ENCODE measurements at places on chromosomes 3 and 15. TPM values are rescaled to one million over a fixed set of nuclear protein-coding genes. Genes with fewer than 3 reads are reported as not detected.
A peak's percentile ranks its signal among the peaks of the same experiment; 100 is the strongest.

MGA gene
- total RNA-seq, result 26.6 TPM

SATB1 gene
- 17.5 TPM for total RNA-seq

ARIH1 gene
- 57.4 TPM for total RNA-seq

ZNF662 gene
- 1.4 TPM for total RNA-seq

PLCB2 gene
- total RNA-seq, result 7.1 TPM

UPK1B gene
- total RNA-seq, result not detected

MYO1E gene
- total RNA-seq, result 117 TPM

SLC28A1 gene
- total RNA-seq, result not detected

ADAMTS9 gene
- 58.3 TPM for total RNA-seq

ISG20 gene
- 8.0 TPM for total RNA-seq

CHRNA3 gene
- total RNA-seq, result not detected

ANKRD63 gene
- total RNA-seq, result not detected

DNA sequence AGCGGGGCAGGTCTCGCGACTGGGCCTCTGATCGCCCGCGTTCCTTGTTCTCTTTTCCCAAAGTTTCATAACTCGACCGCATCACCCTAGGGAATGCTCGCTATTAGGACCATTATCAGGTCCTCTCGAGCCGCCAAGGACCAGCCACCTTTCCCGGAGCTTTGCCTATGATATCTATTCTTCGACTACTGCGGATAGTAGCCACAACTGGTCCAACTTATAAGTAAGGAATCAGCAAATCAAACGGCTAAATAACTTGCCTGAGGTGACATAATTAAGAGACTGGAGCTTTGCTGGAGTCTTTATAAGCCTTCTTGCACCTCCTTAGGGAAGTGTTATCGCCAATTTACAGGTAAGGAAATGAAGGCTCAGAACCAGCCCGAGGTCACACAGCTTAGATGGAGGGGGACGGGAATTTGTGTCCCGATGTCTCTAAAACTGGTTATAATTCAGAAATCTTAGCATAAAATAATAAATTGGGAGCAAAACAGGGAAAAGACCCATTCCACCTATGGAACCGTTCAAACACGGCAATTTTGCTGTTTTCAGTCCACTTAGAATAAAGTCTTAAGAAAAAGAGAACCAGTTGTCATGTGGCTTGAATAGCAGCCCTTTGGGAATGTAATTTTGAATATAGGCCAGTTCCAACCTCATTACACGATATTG lies 479 bp upstream of the PLD1 start:
- DNase-seq, result no peak

GRCh38 chr3:183801601-183802000 lies 23.8 kb downstream of the MAP6D1 start:
- no peak for DNase-seq

DNA sequence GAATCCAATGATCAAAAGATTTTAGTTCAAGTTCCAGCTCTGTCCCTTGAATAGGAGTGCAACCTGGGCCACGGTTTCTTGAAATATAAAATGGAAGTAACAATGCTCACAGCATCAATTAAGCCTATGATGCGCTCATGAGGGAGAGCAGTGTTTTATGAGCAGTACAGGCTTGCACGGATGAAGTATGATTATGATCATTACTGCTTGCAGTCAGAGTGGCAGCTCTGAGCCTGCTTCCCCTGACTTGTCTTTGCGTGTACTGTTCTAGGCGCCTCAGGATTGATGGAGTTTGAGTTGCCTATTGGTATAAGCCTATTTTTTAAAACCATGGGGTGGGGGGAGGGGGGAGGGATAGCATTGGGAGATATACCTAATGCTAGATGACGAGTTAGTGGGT lies 37.0 kb downstream of the ITGB5 start:
- DNase-seq, result no peak

DNA sequence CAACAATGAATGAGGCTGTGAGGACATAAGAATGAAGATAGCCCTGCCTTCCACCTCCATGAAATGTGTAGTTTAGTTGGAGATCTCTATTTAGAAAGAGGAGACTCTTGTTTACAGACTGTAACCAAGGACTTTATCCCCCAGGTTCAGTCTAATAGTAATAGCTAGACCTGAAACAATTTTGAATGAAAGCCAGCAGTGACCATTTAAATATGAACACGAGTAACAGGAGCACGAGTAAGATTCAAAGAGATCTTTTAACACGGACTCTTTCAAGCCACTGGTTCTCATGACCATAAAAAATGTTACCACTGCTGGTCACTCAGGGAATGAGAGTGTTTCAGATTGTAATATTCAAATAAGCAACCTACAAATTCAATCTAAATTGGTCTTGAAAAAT lies 123.1 kb downstream of the FMN1 start:
- DNase-seq, result no peak

- no peak for DNase-seq
These were observed 123.6 kb upstream of the PFN2 start for GRCh38 chr3:150094150-150094933.

DNA sequence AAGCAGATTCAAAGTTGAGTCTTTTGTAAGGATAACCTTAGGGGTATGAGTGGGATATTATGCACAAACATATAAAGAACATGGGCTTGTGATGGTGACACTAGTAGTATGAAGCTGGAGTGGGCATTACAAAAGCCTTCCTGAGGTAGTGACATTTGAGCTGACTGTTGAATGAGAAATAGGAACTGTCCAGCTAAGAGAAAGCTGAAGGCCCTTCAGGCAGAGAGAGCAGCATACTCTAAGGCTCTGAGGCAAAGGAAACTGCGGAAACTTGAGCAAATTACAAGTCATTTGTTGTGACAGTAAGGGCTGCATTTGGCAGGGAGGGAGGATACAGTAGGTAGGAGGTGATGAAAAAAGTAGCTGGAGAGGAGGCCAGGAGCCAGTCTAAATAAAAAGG lies 190.7 kb upstream of the CD96 start:
- no peak for DNase-seq

GRCh38 chr3:108320746-108321350 lies 24.5 kb downstream of the HHLA2 start:
- DNase-seq, result no peak

DNA sequence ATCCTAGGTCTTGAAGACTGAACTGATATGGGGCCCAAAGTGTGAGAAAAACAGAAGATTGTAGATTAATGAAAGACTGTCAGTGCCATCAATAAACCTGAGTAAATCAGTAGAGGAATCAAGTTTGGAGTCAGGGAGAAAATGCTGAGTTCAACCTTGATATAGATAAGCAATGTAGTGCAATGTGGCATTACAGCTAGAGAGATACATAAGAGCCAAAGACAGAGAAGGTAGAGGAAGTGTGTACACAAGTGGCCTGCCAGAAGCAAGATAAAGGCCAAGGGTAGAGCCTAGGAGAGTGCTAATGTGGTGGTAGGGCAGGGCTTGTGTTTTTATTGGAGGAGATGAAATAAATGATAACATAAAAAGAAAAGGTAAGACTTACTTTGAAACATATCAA lies 26.0 kb upstream of the EID1 start:
- DNase-seq, result no peak

DNA sequence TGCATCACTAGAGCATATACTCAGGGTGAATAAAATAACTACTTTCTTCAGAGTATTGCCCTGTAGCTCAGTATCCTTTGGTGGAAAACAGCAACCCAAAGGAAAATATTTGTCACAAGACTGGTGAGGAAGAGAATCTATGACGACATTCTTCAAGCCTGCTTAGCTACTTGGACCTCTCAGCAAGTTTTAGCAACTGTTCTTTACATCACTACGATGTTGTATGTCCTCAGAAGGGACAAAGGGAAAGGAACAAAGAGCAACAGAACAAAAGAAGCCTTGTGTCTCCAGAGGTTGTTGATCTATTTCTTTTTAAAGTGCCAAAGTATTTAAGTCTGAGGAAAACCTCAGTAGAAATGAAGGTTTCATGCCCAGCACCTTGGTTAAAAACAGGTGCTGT lies 746.7 kb downstream of the NAALADL2 start:
- no peak for DNase-seq

DNA sequence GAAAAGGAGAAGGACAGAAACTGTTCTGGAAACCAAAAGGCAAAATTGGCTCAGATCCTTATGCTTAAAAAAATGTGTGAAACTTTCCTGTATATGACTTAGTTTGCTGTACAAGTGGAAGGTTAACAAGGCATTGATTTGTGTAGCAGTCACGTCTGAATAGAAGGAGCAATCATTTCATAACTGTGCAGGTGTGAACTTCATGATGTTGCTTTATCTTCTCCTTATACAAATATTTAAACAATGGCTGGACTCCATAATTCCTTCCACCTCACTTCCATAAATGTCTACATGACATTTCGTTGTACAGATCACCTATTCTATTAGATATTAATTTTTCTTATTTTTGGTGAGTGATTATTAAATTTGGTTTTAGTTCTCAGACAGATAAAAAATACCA lies 382.7 kb upstream of the NPAP1 start:
- no peak for DNase-seq

DNA sequence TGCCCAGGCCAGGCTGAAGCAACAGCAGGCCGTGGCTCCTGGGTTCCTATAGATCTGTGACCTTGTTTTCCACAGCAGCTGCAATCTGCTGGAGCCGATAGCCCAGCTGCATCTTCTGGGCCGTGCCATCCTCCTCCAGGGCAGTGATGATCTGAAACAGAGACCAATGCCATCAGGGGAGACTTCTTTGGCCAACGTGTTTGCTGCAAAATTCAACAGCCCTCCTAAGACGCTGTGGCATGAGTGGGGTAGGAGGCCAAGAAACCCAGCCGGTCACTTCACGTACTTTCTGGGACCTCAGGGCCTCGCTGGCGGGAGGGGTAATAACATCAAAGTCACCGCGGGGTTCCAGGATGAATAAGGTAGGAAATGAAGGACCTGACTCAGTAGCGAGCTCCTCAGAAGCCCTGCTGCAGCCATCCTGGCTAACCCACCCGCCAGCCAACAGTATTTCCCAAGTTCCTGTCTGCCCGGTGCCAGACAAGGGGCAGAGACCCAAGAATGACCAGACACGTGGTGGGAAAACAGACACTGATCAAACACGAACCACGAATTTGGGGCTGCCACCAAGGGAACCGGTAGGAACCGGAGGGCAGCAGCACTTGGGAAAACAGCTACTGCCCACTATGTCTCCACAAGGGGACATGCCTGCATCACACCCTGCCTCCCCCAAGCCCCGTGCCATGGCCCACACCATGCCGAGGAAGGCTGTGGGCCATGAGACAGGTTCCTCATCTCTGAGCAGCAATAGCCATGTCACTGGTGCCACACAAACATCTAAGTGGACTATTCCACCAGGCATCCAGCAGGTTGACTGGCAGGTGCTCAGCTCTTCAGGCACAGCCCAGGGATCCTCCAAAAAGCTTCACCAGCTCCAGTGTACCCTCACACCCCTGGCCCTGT lies 25.2 kb downstream of the PLXNB1 start:
- DNase-seq, result no peak

- no peak for DNase-seq
These were observed 197.9 kb downstream of the TPRG1 start for GRCh38 chr3:189369636-189370035.

GRCh38 chr15:43370310-43370974 lies 401 bp downstream of the ZSCAN29 start:
- no peak for DNase-seq

DNA sequence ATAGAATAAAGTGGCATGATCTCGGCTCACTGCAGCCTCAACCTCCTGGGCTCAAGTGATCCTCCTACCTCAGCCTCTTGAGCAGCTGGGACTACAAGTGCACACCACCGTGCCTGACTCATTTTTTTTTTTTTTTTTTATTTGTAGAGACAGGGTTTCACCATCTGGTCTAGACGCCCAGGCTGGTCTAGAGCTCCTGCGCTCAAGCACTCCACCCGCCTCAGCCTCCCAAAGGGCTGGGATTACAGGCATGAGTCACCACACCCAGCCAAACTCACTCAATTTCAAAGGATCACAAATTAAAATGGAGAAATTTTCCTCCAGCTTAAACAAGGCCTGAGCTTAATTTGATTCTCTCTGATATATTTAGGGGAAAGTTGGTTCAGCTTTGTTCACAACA lies 27.3 kb upstream of the NMB start:
- no peak for DNase-seq

DNA sequence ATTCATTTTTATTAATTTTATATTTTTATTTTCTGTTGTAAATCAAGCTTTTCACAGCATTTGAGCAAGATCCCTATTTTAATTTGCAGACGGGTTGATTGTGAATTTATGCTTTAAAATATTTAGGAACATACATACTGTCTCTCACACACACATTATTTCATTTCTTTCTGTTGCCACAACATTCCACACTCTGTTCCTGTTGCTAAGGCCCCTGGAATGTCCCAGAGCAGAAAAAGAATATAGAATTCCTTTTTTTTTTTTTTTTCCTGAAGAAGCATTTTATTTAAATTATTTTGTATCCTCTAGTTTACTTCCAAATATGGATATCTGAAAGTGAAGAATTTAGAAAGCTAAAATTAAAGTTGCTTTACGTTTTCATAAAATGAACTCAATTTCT lies 36.8 kb upstream of the SCAANT1 start:
- DNase-seq, result no peak

DNA sequence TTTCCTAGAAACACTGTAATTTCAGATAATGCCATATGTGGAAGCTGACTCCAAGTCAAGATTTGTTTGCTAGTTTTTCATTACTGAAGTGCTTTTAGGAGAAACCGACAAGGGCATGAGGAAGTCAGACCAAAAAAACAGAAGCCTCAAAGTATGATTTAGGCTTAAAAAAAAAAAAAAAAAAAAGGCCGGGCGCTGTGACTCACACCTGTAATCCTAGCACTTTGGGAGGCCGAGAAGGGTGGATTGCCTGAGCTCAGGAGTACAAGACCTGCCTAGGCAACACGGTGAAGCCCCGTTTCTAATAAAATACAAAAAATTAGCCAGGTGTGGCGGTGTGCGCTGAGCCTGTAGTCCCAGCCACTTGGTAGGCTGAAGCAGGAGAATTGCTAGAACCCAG lies 11.6 kb downstream of the RPL15 start:
- DNase-seq, result no peak

GRCh38 chr3:52792961-52793695 lies 1.5 kb upstream of the ITIH3 start:
- no peak for DNase-seq

DNA sequence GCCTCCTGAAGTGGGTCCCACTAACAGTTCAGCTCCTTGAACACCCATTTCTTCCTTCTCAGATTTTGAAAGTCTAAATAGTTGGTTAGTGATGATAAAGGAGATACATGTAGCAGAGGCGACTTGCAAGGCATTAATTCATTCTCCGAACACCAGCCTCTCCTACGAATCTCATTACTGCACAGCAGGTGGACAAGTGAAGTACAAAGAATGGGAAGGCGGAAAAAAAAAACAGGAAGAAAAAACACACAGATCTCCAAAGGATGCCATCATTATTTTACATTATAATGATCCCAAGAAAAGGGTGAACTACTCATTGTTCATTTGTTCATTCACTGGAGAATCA lies 276.5 kb downstream of the MAGI1 start:
- no peak for DNase-seq

GRCh38 chr3:48004694-48005093 lies 11.5 kb downstream of the MAP4 start:
- no peak for DNase-seq

- peak; percentile 53 for DNase-seq
These were observed 44.0 kb downstream of the SMAD3 start for GRCh38 chr15:67109141-67110034.

GRCh38 chr15:50127255-50127777 lies 8.3 kb upstream of the ATP8B4 start:
- no peak for DNase-seq

GRCh38 chr3:65575376-65575840 lies 463.3 kb downstream of the MAGI1 start:
- DNase-seq, result no peak

- no peak for DNase-seq
These were observed 56.5 kb upstream of the STT3B start for GRCh38 chr3:31476209-31476608.

GRCh38 chr3:182509844-182510460 lies 283.4 kb upstream of the ATP11B start:
- DNase-seq, result no peak
